Endodermal cell (in vitro differentiated cells): ENCODE measurements at places on chromosomes 7 and 10.

DNA sequence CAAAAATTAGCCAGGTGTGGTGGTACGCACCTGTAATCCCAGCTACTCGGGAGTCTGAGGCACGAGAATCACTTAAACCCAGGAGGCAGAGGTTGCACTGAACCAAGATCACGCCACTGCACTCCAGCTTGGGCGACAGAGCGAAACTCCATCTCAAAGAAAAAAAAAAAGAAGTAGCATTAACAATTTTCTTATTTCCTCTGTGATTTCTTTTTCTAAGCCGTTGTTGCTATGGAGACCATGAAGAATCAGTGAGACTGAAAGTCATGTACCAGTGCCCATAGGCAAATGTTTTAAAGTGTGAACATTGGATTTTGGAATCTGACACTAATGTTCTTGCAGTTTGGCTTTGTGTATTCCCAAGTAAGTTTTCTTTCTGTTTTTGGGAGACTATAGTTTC is 18.4 kb upstream of the MAP3K8 start:
- no peak for DNase-seq

- peak; percentile 51 for DNase-seq
These were observed 276.9 kb downstream of the TNS3 start for GRCh38 chr7:47304727-47305719.

- peak; percentile 94 for DNase-seq
These were observed 5.1 kb upstream of the ELFN1 start for GRCh38 chr7:1664711-1665548.

GRCh38 chr7:17301471-17302456 is 3.3 kb downstream of the AHR start:
- no peak for DNase-seq

DNA sequence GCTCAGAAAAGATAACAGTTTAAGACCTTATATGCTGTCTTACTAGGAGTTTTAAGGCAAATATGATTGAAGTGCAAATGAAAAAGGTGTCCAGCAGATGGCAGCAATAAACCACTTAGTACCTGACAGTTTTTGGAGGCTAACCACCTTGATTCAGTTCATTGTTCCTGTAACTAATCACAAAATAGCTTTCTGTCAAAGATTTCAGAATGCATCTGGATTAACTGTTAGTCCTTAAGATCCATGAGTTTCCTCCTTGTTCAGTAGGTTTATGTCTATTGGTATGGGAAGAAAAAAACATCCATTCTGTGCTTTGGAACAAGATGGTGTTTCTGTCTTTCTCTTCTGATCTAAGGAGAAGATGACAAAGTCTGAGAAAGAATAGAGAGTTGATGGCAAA is 46.6 kb downstream of the CCSER2 start:
- DNase-seq = peak; percentile 61

DNA sequence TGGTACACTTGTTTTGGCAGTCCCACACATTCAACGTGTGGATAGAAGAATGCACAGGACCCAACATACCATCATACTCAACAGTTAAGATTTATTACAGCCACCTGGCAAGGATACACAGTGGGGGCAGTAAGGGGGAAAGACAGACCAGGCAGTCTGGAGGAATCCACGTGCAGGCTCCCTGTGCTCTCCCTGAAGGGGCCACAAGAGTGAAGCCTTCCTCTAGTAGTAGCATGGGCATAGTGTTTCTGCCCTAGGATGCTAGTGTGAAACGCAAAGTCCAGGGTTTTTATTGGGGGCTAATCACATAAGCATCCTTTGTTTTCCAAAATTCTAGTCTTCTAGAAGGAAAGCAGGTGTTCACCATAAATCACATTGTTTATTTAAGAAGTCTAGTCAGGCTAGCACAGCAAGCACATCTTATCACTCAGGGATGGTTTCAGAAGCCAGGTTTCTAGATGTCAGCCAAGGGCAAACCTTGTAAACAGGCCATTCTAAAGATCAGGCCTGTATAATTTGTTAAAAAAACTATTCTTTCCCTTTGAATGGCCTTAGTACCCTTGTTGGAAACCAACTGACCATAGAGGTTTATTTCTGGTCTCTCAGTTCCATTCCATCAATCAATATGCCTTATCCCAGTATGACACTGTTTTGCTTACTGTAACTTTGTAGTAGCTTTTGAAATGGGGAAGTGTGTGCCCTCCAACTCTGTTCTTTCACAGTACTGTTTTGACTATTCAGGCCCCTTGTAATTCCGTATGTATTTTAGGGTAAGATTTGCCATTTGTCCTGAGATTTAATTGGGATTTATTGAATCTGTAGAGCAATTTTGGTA is 12.4 kb upstream of the TFAM start:
- no peak for DNase-seq

DNA sequence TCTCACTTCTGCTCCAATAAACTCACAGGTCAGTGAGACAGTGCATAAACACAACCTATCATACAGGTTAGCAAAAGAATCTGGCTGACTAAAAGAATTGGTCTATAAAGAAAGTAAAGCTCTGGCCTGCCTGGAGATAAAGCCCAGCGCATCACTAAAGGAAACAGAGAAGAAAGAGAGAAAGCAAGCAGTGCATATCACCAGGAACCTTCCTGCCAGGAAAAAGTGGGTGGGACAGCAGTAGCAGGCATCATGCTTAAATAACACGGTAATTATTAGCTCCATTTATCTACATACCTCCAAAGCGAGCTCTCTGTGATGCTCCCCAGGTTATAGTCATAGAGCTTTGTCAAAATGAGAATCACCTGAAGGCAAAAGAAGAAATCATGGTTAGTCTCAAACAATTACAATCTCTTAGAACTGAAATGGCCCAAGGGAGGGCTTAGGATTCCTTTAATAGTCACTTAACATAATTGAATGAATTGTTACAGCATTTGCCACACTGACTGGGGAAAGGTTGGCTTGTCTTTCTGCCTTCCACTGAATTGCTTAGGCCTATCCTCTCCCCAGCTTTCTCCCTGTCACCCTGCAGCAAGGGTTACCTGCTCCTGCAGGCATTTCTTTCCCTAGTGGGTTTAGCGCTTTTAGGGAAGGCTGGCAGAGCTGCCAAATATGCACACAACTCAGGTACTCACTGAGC is 208.1 kb downstream of the SORCS1 start:
- DNase-seq = no peak

DNA sequence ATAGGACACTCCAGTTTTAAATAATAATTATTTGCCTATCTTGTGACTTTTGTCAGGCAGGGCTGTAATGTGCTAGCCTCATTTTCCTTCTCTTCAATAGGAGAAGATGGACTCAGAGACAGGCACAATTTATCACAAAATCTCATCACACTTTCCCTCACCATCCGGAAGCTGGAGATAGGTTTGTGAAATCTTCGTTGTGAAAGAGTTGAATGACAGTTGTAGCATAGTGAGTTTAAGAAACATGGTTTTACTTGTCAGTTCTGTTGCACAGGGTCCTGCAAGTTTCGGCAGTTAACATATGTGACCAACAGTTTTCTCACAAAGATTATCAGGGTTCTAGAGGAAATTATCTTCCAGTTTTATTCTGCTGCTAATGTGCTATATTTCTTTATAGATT is 37.7 kb upstream of the MAP3K8 start:
- DNase-seq = no peak

GRCh38 chr7:20647908-20648776 is 32.7 kb downstream of the ABCB5 start:
- DNase-seq = peak; percentile 85

DNA sequence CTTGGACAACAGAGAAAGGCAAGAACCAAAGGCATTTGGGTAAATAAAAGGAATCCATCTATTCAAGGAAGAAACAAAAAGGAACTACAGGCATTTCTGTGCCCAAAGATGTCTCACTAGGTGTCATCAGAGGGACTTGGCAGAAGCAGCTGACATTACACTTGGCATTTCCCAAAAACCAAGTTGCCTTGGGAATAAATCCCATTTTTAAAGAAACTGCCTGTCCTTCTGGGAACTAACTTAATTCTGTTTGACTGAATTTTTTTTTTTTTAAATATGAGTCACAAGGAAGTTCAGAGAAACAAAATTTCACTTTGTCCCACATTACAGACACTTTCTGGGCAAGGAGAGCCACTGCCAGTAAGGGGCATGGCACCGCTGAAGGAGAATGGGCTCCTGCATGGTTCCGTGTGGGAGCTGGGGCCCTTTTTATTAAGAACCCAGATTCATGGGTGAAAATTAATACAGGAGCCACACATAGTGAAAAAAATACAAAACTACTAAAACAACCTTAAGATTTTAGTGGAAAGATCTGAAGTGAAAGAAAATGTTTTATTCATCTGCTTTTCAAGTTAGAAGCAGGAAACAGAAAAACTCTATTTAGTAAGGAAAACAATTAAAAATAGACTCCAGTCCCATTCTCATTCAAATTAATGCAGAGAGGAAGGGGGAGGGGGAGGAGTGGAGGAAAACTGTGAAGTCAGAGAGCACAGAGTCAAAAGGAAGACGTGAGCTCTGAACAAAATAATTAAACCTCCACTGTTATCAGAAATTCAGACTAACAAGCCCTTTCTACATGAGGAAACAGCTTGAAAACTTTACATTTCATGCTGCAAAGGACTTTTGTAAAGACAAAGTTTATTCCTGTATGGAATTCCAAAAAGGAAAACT is 118.4 kb upstream of the PDLIM1 start:
- DNase-seq = no peak

DNA sequence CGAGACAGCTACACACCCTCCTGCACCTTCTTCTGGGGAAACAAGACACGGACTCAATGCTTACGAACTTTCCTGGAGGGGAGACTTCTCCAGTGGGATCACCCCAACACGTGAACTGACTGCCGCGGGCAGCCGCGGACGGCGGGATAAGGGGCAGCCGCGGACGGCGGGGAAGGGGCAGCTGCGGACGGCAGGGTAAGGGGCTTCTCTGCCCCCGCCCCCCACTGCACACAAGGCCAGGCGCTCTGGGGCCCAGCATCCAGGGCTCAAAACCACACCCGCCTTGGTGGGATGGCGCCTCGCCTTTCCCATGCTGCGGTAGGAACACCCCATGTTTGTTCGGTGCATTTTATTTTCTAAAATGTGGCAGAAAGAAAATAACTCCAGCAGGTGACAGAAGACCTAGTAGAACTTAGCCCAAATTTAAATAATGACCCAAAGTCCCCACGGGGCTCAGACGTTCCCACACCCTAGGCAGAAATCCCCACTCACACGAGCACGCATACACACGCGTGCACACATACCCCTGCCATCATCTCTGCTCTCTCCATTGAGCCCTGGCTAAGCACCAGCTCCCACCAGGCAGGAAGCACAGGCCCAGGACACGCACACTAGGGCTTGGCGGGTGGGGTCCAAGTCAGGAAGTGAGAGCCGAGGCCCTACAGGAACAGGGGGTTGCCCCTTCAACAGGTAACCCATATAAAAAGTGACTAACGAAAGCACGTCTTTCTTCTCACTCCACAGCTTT is 26.6 kb upstream of the GPR146 start:
- DNase-seq = no peak

DNA sequence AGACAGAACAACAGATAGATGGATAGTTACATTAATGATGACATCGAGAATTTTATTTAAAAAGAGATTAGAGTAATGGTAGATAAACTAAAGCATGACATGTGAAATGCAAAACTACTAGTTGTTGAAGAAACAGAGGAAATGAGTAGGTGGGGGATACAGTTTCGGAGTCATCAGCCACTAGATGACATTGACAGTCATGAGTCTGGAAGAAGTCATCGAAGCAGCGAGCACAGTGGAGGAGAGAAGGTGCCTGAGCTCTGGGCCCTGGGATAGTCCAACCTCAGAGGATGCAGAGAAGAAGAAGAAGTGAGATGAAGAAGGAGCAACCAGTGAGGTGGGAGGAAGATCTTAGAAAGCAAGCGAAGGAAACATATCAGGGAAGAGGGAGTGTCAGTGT is 20.2 kb upstream of the SEC61A2 start:
- DNase-seq = no peak

DNA sequence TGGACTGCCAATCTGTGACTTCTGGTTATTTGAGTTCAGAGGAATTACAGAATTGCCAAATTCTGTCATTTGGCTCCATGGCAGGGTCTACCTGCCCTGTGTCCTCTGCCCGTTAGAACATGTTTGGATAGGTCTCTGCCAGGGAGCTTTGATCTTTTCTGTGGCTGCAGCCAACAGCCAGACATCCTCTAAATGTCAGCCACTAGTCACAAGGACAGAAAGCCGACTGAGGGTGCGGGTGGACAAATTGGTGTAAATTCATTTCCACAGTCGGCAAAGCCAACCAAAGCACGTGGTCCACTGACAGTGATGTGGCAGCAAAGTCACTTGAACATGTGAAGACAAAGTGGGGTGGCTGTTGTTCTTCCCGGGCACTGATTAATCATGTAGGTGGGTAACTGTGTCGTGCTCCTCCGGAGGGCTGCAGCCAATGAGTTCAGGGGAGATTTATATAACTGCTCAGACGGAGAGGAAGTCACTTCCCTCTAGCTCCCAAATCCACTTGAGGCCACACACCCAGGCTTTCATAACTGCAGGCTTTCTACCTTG is 26.7 kb upstream of the CAMK1D start:
- DNase-seq = no peak

DNA sequence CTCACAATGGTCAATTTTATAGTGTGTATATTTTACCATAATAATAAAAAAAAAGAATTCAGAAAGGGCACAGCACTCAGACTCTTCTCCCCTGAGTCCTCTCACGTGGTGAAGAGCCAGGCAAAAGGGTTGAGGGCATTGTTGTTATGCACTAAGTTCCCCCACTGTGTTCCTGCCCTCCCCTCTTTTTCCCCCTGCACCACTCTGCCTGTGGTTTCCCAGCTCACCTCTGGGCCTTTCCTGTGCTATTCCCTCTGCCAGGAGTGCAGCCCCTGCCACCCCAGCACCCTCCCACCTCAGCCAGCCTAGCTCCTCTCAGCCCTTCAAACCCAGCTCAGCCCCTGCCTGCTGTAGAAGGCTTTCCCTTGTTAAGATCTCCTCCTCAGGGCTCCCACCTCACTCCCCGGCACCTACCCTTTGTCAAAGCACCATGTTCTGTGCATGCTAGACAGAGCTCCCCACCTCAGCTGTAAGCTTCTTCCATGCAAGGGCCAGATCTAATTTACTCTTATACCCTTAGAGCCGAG is 108.5 kb downstream of the KCNMA1 start:
- DNase-seq = no peak

GRCh38 chr10:94049911-94050310 is 56.2 kb downstream of the PLCE1 start:
- no peak for DNase-seq

DNA sequence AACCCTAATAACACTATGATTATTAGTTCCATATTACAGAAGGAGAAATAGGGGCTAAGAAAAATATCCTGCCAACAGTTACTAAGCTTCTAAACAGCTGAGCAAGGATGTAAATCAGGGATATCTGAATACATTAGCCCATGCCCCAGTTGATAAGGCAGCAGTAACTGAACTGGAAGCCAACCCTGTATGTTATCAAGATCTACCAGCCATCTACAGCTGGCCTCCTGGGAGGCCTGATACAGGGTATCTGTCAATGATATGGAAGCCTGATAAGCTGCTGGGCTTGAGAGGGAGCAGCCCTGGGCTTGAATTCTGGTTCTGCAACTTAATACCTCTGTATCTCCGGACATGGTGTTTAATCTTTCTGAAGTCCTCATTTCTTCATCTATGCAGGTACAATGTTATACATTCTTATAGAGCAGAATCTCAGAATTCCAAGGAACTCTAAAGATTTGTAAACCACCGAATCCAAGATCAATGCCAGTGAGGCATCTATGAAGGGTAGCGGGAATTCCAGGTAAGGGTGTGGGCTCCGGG is 37.9 kb upstream of the AFAP1L2 start:
- peak; percentile 76 for DNase-seq

GRCh38 chr7:93957767-93958166 is 36.2 kb downstream of the GNG11 start:
- no peak for DNase-seq
